Stimulated activated CD4-positive, alpha-beta T cell treated with anti-CD3 and anti-CD28 coated beads, Interleukin-1b, Interleukin-23, amount 100 ng/mL, for 1 hour (primary cell): ENCODE measurements at places on chromosomes 3 and 15.

GRCh38 chr3:187288131-187288854 lies 3.2 kb downstream of the MASP1 start:
- DNase-seq: no peak

DNA sequence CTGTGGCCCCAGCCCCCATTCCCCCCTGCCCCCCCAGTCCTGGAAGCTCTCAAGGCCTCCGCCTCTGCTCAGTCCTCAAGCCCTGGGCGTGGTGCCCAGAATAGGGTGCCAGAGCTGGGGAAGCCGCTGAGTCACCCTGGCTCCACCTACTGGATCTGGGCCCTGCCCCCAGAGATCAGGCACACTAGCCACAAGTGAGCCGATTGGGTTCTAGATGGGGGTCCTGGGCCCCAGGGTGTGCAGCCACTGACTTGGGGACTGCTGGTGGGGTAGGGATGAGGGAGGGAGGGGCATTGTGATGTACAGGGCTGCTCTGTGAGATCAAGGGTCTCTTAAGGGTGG lies 5.7 kb downstream of the EIF4G1 start:
- DNase-seq: no peak

- DNase-seq: no peak
These were observed 153.3 kb downstream of the P3H2 start for GRCh38 chr3:189967254-189967865.

GRCh38 chr3:4814305-4814903 lies 164.8 kb upstream of the BHLHE40 start:
- no peak for DNase-seq

GRCh38 chr3:98588065-98588464 lies 5.3 kb downstream of the CPOX start:
- DNase-seq: no peak

DNA sequence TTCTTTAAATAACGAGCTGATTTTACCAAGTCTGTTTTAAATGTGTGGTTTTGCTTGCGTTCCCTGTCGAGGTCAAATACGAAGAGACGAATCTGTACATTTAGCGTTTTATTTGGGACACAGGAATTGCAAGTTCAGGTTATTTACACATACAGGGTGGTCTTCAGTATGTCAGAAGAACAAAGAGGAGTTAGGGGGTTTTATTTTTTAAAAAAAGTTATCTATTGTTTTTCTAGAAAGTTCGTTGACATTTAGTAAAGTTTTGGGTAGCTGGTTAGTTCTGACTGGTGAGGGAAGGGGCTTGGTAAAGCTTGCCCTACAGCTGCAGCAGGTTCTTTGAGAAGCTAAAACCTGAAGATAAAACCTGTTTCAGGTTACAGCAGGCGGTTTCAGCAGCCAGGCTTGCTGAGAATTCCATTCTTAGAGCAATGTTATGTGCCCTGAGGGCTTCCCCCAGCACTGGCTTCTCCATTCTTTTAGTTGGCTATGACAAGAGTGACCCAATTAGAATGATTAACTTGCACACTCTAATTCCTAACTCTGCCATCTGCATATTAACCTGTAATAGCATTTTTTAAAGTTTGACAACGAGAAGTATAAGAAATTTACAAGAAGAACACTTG lies 815 bp upstream of the ZNF280D start:
- no peak for DNase-seq

DNA sequence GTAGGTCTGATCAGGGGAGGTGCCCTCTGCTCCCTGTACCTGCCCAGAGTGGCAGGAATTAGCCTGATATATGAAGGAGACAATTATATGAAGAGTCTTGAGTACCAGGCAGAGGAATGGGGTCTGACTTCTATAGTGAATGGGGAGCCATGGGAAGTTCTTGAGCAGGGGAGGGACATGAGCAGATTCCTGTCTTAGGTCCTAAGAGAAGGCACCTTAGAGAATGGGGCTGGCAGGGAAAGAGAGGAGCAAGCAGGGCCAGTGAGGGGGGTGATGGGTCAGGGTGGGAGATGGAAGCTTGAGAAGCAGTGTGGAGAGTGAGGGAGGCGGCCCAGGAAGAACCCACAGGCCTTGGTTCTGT lies 12.4 kb downstream of the CD276 start:
- DNase-seq: no peak

DNA sequence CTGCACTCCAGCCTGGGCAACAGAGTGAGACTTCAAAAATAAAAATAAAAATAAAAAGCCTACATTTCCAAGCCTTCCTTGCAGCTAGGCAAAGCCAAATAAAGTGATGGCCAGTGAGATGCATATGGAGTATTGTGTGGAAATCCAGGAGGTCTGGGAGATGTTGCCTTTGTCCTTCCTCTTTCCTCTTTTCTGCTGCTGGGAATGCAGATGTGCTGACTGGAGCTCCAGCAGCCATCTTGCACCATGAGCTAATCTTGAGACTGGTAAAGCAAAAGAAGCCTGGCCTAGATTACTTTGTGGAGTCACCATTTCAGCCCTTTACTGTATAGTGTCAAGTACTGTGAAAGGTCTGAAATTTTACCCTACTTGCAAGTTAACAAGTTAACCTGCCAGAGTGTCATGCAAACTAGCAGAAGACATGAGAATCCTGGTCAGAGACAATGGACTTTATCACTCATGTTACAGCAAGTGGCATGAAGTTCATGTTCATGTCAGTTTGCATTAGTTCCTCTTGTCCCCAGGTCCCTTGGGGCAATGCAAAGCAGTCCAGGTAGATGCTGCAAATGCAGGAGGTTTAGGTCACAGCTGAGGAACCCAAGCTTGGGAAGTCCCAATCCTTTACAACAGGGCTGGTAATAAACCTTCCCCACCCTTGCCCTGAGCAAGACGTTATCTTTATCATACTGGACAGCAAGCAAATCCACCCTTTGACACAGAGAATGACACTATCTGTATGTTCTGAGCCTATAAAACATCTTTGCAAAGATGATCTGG lies 103.1 kb downstream of the TLE3 start:
- no peak for DNase-seq

- no peak for DNase-seq
These were observed 231.0 kb upstream of the CHRNA7 start for GRCh38 chr15:31799319-31799714.

GRCh38 chr15:52208306-52208946 lies 17.2 kb upstream of the GNB5 start:
- DNase-seq: peak; percentile 37

GRCh38 chr15:43514241-43515057 lies 3.0 kb upstream of the MAP1A start:
- no peak for DNase-seq

GRCh38 chr3:149198611-149199010 lies 23.0 kb downstream of the CP start:
- no peak for DNase-seq

GRCh38 chr3:108883373-108883772 lies 60.8 kb downstream of the TRAT1 start:
- no peak for DNase-seq

DNA sequence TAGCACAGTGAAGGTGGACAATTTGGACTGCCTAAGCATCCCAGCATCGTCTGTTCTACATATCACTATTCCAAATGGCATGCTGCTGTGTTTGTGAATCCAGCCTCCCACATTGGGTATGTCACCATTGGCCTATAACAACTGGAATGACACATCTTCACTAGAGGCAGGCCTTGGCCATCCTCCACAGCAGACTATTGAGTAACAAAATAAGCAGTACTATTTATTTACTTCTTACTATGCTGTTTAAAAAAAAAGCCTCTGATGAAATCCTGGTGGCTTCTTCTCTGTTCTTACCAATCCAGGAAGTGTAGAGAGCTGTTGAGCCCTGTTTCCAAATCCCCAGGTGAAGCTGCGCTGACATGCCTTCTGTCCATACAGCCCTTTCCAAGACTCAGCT lies 30.6 kb upstream of the CERS3 start:
- no peak for DNase-seq

GRCh38 chr15:47768735-47769134 lies 51.4 kb downstream of the SEMA6D start:
- DNase-seq: no peak

DNA sequence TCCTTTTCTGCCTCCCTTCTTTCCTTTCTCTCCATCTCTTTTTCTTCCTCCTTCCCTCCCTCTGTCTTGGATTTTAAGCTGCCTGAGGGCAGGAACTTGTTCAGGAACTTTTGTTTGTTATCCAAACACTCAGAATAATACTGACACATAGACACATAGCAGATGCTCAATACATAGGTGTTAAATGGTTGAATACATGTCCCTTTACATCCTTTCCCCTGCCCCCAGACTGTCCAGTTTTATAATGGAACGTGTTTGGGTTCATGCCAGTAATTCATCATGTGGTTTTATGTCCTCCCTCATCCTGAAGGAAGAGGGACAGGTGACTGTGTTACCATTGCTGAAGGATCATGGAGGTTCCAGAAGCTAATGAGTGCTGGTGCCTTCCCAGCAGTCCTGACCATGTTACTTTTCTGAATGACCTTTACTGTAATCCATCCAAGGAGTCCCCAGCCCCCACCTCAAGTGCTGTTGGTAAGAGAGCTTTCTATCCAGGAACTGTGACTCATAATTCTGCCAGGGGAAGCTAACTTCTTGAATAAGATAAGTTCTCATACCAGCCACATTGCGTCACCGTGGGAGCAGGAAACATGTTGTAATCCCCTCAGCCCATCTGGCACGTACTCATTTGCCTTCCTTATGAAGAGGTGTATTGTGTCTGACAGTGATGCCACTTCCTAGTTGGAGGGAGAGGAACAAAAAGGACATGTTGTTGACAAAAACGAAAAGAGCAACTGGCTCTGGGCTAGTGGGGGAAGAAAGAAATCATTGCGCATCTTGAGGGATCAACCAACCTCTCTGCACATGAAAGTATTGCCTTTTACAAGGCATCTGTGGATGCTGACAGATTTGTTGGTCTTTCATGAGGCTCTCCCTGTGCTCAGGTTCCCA lies 52.4 kb downstream of the IL1RAP start:
- peak; percentile 6 for DNase-seq

GRCh38 chr3:155805204-155805801 lies 775 bp downstream of the C3orf33 start:
- DNase-seq: peak; percentile 17

GRCh38 chr15:26451995-26452394 lies 320.9 kb downstream of the GABRB3 start:
- DNase-seq: no peak

DNA sequence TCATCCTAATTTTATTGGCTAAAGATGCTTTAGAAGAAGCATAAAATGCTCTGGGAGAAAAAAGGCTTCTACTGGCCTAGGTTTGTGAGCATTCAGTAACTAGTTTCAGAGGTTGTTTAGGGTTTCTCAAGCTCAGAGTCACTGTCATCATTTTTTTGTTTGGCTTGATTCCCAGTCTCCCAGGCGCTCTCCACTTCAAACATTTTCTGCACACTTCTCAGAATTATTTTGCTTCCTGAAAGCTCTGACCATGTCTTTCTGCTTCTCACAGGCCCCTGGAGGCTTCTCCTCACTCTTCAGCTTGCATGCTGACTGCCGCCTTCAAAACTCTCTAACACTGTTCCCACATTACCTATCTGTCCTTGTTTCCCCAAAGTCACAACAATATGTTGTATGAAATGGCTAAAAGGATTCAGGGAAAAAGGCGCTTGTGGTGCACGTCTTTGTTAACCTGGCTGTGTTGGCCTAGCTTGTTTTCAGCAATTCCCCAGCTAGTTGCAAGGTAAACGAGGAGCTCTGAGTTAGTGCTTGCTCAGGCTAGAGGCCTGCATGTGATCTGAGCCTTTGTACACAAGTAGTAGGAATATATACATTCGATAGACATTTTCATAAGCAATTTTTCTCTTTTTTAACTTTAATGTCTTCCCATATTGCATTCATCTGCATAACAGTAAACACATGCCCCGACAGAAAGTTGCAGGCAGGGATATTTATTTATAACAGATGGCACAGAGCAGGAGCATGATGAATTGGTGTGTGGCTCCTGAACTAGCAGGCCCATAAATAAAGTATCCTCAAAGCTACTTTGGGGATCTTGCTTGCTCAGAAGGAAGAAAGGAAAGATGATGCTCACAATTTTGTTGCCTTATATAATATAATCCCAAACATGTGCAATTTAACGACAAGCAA lies 129.2 kb upstream of the DPH6 start:
- DNase-seq: no peak
